ENCODE measurements at places on chromosomes 3 and 15.

DNA sequence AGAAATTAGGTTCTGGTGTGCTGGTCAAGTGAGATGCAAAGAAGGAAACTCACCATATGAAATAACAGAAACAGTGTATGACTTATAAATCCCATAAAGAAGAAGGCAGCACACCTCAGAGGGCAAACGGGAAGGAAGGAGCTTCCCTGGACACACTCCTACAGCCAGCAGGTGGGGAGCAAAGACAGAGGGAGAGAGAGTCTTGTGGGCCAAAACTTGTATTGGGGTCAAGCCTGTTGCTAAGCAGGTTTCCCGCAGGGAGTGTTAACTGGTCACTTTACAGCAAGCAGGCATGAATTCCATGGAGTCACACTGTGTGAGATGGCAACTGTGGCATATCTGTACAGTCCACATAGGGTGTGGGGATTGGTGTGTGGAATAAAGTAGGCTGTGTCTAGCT lies 222.9 kb upstream of the NDN start:
- no peak for DNase-seq

DNA sequence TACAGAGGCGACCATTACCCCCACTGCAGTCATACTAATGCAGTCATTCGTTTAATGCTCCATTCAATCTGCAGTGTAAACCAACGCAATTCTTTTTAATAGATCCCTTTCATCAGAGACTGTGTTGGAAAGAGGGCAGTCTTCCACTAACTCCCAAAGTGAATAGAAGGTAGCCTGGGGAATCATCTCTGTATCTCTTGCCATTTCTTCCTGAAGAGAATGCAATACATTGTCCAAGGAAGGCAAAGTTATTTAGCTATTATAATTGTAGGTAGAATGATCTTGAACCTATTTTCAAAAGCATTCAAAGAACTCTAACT lies 1.3 kb upstream of the SLITRK3 start:
- no peak for DNase-seq

DNA sequence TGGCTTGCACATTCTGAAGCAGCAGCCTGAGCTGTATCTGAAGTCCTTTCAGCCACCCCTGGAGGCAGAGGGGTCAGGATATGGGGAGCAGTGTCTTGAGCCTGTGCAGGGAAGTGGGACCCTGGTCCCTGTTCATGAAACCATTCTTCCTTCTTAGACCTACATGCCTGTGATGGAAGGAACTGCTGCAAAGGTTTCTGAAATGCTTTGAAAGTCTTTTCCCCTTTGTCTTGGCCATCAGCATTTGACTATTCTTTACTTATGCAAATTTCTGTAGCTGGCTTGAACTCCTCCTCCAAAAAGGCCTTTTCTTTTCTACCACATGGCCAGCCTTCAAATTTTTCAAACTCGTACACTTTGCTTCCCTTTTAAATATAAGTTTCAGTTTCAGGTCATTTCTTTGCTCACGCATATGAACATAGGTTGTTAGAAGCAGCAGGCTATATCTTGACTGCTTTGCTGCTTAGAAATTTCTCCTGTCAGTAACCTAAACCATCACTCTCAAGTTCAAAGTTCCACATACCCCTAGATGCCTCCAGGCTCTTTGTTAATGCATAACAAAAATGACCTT lies 62.3 kb downstream of the GALK2 start:
- DNase-seq: peak; percentile 49

- DNase-seq: peak; percentile 69
Observed at GRCh38 chr3:141360888-141361598, 7.3 kb upstream of the ZBTB38 start.

- DNase-seq: no peak
Observed at GRCh38 chr3:46354478-46354877, 567 bp downstream of the CCR2 start.

DNA sequence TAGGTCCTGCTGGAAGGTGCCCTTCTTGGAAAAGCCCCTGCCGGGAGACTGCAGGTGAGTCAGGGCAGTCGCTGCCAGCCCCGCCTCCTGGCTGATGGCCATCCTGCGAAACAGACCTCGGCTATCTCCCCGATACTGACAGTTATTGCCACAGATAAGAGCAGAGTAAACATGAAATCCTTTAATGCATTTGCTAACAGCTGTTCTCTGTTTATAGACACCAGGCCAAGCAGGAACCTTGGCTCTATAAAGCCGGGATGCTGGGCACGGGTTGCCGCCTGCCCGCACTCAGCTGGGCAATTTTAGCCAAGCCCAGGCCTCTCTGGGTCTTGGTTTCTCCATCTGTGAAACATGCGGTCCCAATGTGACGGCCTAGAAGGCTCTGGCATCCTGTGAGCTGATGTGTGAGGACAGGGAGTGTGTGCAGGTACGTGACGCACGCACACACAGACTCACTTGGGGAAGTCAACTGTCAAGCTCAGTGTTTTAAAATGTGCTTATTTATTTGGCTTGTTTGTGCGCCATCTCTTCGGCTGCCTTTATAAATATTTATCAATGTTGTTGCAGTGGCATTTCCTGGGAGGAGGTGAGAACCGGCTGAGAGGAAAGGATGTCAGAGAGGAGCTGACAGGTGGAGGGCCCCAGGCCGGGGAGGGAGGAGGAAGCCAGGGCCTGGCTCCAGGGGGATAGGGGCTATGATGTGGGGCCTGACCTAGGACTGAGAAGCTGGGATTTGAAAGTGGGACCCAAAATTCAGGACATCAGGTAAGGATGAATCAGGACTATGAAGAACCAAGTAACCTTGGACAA lies 50.8 kb upstream of the PRR23E start:
- no peak for DNase-seq

DNA sequence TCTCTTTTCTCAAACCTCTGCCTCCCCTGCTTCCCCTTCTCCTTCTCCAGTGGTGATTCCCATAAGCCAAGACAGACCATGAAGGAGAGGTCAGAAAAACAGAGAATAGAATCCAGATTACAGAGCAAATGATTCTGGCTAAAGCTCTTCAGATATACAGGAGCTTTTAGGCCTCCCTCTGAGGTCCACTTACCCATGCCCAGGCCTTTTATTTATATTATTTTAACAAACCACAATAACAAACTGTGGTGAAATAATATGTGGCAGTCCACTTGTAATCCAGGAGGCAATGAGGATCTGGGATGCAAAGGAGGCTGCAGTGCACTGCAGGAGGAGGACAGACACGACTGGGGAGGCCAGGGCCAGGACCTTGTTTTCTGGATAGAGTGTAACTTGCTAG lies 104.1 kb downstream of the STAC start:
- DNase-seq: no peak

DNA sequence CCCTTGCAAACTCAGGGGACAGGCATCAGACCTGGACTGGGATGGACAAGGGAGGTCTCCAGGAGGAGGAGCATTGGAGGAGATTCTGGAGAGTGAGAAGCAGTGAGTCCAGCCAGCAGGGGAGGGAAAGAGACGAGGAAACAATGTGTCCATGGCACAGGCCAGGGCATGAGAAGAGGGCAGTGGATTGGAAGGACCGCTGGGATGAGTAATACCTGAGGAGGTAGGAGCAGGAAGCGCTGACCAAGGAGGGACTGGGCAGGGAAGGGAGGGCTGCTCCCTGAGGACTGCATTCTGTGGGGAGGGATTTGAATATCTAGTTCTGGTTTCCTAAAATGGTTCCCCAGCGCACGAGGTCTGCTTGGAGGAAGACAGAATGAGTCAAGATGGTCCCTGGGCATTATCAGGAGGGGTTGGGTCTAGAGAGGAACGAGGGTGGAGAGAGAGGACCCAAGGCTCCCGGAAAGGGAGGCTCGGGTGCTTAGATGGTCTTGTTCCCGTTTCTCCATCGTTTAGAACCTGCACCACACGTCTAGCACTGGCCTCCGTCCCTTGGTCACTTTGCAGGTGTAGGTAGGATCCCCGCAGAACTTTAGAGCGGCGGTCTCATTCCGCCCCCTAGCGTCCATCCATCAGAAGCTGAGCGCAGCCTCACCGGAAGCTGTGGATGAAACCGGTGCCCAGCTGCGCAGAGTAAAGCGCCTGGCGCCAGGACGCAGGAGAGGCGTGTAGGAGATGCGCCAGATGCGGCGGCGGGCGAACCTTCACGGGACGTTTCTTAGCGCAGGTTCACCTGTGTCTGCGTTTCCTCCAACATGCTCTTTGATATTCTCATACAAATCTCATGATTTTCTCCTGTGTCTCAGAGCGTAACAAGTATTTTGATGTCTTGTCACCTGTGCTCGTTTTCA lies 190.7 kb upstream of the NDN start:
- peak; percentile 2 for DNase-seq

GRCh38 chr15:92636401-92636907 lies 19.1 kb downstream of the FAM174B start:
- no peak for DNase-seq

- DNase-seq: no peak
Observed at GRCh38 chr15:37098468-37099318, 1.7 kb downstream of the MEIS2 start.

DNA sequence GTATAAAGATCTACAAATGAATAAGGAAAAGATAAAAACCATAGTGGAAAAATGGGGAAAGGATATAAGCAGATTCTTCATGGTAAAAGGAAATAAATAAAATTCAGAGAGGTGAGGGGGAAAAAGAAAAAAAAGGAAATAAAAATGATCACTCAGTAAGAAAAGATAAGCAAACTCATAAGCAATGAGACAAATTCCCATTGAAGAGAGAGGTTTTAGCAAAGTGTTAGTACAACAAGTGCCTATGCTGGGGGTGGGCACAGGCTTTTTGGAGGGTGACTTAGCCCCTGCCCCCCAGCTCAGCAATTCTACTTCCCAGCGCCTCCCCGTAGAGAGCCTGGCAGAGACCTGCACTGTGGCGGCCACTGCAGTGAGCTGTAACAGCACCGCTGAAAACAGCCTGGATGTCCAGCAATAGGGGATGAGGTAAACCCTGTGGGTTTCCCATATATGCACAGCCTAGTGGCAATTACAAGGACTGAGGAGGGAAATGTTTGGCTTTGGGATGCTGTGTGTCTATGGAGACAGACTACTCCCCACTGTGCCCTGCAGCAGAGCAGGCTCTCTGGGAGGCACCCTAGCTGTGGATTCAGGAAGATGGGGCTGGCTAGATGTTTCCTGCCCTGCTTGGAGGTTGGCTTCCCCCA lies 23.7 kb upstream of the SFMBT1 start:
- DNase-seq: no peak

DNA sequence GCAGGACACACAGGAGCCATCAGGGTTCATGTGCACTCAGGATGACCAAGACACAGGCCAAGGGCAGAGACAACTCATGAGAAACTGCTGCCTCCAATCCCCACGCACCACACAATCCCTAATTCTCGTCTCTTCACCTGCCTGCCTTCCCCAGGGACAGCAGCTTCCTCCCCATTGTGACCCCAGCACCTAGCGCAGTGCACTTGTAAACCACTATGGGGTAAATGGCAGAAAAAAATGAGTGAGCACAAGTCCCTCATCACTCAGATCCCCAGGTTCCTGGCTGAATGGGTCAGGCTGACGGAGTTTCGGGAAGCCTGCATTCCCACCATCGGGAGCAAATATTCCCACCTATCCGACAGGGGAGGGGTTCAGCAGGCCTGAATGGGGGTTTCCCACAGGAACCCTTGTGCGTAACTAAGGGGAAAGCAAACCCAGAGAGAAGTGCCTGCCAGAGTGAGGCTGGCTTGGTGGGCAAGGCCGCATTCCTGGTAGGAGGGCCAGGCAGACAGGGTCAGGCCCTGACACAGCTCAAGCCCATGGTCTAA lies 18.8 kb downstream of the PLXNB1 start:
- no peak for DNase-seq

DNA sequence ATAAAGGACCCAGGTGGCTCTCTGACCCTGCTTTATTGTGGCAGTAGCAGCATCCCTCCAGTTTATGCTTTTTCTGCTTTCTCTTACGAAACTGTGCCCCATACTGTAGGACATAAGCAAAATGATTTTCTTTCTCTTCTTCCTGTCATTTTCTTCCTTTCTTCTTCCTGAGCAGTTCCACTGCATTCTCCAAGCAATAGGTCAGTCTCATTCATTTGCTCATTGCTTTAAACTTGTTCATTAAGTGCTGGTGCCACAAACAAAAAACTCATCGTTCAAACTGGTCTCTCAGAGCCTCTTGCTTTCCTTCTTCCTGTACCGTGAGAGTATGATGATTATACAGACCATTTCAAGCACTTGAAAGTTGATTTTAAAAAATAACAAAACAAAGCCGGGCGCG lies 66.8 kb downstream of the PDE8A start:
- DNase-seq: no peak

DNA sequence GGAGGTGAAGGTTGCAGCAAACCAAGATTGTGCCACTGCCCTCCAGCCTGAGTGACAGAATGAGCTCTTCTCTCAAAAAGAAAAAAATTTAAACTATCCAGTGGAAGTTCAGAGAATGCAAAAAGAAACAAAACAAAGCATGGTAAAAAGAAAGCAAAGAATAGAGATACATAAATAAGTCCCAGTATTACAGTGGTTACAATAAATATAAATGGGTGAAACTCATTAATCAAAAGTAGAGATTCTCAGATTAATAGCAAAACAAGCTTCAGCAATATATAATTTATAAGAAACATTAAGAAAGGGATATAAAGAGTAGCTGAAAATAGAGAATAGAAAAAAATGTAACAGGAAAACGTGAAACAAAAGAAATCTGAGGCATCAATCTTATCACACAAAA lies 23.6 kb upstream of the GHSR start:
- DNase-seq: no peak

DNA sequence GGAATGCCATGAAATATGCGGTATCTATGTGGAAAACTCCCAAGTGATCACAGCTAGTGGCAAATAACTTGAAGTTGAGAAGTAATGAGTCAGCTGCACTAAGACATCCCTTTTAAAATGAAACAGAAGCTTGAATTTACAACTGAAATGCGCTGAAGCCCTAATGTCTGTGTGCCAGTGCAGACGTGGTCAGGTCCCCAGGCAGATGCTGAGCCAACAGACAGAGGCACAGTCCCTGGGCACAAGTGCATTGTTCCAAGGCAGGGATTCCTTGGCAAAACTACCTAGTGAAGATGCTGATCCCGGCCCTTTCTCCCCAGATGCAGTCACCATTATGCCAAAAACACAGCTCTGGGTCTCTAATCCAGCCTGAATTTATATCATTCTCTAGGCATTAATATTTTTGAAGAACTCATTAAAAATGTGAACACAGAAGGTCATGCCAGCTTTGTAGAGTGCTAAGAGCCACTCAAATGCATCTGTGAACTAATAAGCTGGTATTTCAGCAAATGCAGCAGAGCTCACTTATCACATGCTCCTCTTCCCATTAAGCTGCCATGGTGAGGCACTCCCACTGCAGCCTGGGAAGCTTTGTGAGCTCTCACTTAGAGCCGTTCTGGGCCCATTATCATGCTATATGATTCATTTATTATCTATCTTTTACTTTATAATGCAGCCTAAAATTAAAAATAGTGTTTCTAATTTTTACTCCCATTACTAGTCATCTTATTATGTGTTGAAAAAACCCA lies 200.1 kb downstream of the GABRB3 start:
- no peak for DNase-seq

Data from inflammatory macrophage treated with lipopolysaccharide for 4 hours (primary cell).